ENCODE measurements at places on chromosomes 5 and 9. TPM values are rescaled to one million over a fixed set of nuclear protein-coding genes. Genes with fewer than 3 reads are reported as not detected.

The ADAMTS16 gene
- not detected for total RNA-seq

DNA sequence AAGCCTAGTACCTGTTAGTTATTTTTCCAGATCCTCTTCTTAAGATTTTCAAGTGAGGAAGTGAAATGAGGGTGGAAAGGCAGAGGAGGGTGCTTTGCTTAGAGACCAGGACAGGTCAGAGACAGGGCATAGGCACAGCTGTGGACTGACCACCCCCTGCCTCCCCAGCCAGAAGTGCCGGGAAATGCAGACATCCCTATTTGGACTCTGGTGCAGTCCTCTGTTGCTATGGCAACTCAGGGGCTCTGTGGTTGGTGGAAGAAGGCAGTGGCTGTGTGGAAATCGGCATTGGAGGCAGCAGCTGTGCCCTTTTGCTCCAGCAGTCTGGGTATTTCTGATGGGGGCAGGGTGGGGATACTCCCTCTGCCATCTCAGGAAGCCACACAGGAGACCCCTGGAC lies 43.3 kb upstream of the NDFIP1 start:
- peaks cover 2% of the 10 kb centered on the region for H3K27me3 ChIP-seq
- peaks cover 23% of the 10 kb centered on the region for H3K4me1 ChIP-seq
- DNase-seq, result no peak
- no peaks in the 10 kb centered on the region for H3K36me3 ChIP-seq

The SLC45A2 gene
- not detected for total RNA-seq

DNA sequence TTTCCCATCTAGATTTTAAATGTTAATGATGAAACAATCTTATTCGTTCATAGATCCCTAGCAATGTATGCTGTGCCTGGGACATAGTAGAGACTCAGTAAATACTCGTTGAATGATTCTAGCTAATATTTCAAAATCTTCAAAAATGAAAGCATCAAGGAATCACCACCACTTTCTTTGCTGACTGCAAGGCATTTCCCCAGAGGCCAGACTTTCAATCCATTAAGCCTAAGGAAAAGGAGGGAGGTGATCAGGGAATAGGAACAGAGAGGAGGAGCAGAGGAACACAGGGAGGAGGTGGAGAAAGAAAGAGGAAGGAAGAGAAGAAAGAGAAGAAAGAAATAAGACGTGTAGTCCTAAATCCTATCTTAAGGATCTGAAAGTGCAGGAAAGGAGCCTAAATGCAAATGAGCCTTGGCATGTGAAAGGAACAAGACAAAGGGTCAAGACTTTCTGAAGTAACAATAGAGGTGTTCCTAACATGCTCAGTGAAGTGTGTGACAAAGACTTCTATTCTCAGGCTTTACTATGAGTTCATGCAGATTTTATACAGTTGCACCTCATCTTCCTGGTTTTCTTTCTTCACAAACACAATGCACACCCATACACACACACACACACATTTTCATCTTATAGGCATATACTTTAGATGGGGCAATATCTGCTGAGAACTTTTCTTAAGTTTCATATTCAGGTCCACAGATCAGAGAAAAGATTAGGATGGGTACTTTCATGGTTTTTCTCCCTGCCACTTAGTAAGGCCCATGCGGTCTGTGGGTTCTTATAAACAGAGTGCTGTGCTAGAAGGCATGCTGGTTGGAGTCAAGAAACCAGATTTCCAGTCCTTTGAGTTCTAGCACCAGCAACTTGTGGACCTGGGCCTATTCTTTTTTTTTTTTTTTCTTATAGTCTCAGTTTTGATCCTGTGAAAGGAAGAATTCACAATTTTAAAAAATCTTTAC lies 512.2 kb upstream of the TNC start:
- H3K36me3 ChIP-seq, result no peaks in the 10 kb centered on the region
- H3K4me3 ChIP-seq, result no peak overlapping the region
- no peaks in the 10 kb centered on the region for H3K27me3 ChIP-seq
- no peaks in the 10 kb centered on the region for H3K4me1 ChIP-seq

GRCh38 chr9:81776390-81776789 lies 87.0 kb upstream of the TLE1 start:
- no peak for DNase-seq
- no peaks in the 10 kb centered on the region for H3K36me3 ChIP-seq
- no peaks in the 10 kb centered on the region for H3K27me3 ChIP-seq
- no peak overlapping the region for H3K27ac ChIP-seq
- no peak overlapping the region for H3K4me3 ChIP-seq

GRCh38 chr5:83802686-83803085 lies 82.0 kb upstream of the HAPLN1 start:
- no peaks in the 10 kb centered on the region for H3K4me1 ChIP-seq
- H3K27ac ChIP-seq, result no peak overlapping the region
- DNase-seq, result no peak
- H3K27me3 ChIP-seq, result no peaks in the 10 kb centered on the region

DNA sequence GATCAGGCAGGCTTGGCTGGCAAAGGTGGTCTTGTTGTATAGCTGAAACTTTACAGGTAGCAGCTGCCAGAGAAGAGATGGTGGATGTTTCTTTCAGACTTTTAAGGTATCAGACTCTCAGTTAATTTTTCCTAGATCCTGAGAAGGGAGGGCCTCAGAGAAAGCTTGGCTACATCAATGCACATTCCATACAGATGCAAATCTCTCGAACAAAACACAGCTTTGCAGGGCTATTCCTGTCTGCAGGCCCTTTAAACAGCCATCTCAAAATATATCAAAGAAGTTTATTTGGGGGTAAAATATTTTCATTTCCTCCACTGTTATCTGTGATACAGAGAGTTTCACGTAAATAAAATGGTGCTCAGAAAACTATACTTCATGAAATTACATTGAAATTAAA lies 1584.4 kb downstream of the EFNA5 start:
- no peak overlapping the region for H3K4me3 ChIP-seq
- no peak for DNase-seq
- no peak overlapping the region for H3K27ac ChIP-seq

GRCh38 chr5:150306775-150307174 lies 4.1 kb upstream of the ARSI start:
- no peaks in the 10 kb centered on the region for H3K36me3 ChIP-seq
- no peak overlapping the region for H3K27ac ChIP-seq
- H3K27me3 ChIP-seq, result peaks cover 33% of the 10 kb centered on the region

DNA sequence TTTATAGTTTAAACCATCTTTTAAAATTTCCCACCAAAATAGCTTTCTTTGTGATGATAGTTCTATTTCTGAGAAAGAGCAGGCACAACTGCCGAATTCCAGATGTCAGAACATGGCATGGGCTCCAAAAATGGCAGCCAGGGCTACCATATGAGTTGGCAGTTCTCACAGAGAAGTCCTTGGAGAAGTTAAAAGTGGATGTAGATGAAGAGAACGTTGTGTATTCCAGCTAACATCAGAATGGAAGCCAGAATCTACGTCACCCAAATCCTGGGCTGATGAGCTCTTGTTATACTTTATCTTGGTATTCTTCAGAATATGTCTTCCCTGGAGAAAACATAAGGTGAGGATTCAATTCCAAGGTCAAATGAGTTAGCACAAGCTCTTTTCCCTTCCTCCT lies 66.9 kb upstream of the BASP1 start:
- no peaks in the 10 kb centered on the region for H3K36me3 ChIP-seq
- DNase-seq, result no peak
- H3K4me3 ChIP-seq, result no peak overlapping the region
- H3K27ac ChIP-seq, result no peak overlapping the region
- H3K27me3 ChIP-seq, result no peaks in the 10 kb centered on the region

The PTGDS gene
- not detected for total RNA-seq

DNA sequence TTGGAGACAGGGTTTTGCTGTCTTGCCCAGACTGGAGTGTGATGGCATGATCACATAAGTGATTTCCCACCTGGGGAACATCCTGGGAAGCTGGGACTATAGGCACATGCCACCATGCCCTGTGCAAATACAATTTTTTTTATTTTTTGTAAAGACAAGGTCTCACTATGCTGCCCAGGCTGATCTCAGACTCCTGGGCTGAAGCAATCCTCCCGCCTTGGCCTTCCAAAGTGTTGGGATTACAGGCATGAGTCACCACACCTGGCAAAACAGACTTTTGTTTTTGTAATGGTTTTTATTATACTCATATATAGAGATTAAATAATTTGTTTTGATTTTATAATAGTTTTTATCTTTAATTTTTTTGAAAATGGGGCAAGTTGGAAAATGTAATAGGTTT lies 14.7 kb downstream of the DNAJC25 start:
- no peak overlapping the region for H3K4me3 ChIP-seq
- no peak for DNase-seq
- H3K36me3 ChIP-seq, result peaks cover 51% of the 10 kb centered on the region
- H3K27ac ChIP-seq, result no peak overlapping the region

DNA sequence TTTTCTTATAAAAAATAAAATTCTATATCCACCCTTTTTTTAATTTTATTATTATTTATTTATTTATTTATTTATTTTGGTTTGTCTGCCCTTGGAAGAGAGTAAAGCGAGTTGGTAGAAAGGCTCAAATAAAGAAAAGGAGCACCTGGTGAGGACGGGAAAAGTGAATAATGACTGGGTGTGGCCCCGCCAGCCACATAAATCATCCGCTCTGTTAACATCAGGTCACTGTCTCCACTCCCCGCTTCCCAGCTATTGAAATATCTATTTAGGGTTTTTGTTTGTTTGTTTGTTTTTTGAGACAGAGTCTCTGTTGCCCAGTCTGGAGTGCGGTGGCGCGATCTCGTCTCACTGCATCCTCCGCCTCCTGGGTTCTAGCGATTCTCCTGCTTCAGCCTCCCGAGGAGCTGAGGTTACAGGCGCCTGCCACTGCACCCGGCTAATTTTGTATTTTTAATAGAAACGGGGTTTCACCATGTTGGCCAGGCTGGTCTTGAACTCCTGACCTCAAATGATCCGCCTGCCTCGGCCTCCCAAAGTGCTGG lies 844 bp downstream of the POLR3G start:
- peak overlapping the region; percentile 90 for H3K4me3 ChIP-seq
- no peak for DNase-seq
- H3K27ac ChIP-seq, result no peak overlapping the region
- H3K36me3 ChIP-seq, result peaks cover 13% of the 10 kb centered on the region
- no peaks in the 10 kb centered on the region for H3K27me3 ChIP-seq

GRCh38 chr5:173443971-173444370 lies 115.8 kb upstream of the STC2 start:
- H3K27ac ChIP-seq, result no peak overlapping the region
- no peak overlapping the region for H3K4me3 ChIP-seq
- DNase-seq, result no peak
- no peaks in the 10 kb centered on the region for H3K27me3 ChIP-seq
- no peaks in the 10 kb centered on the region for H3K4me1 ChIP-seq

DNA sequence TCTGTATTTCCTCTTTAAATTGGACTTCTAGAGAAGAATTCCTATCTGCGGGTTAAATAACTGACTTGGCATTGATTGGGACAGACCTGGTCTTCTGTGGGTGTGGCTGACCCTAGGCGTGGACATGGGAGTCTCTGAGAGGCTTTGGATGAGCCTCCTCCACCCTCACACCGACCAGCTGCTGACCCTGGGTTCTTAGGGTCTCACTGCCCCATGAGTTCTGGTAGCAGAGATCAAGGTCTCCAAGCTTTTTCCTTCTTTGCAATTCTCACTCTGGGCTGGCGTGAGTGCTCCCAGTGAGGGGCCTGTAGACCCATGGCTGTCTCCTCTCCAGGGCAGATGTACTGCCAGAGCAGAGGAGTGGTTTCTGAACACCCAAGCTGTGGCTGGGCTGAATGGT lies 41.6 kb upstream of the PITX1 start:
- H3K27me3 ChIP-seq, result peaks cover 2% of the 10 kb centered on the region
- H3K36me3 ChIP-seq, result no peaks in the 10 kb centered on the region
- H3K4me1 ChIP-seq, result no peaks in the 10 kb centered on the region
- H3K27ac ChIP-seq, result no peak overlapping the region

The FAM78A gene
- 55.3 TPM for total RNA-seq

DNA sequence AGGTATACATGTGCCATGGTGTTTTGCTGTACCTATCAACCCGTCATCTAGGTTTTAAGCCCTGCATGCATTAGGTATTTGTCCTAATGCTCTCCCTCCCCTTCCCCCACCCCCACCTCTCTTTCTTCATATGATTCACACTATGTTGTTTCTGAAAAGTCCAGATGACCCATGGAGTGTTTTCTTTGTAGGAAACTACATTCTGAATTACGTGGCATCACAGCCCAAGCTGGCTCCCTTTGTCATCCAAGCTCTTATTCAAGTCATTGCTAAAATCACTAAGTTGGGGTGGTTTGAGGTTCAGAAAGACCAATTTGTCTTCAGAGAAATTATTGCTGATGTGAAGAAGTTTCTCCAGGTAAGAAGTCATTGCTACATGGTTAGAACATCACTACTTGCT lies 30.4 kb downstream of the RANBP17 start:
- no peak overlapping the region for H3K27ac ChIP-seq
- H3K36me3 ChIP-seq, result no peaks in the 10 kb centered on the region
- H3K27me3 ChIP-seq, result no peaks in the 10 kb centered on the region
- no peak for DNase-seq
- H3K4me3 ChIP-seq, result no peak overlapping the region

- peaks cover 12% of the 10 kb centered on the region for H3K36me3 ChIP-seq
- no peak for DNase-seq
- H3K27me3 ChIP-seq, result no peaks in the 10 kb centered on the region
These were observed 14.6 kb downstream of the SEPTIN8 start for GRCh38 chr5:132762246-132763000.

- no peak overlapping the region for H3K4me3 ChIP-seq
- peaks cover 5% of the 10 kb centered on the region for H3K4me1 ChIP-seq
- DNase-seq, result no peak
- H3K36me3 ChIP-seq, result no peaks in the 10 kb centered on the region
These were observed 33.6 kb upstream of the NFIB start for GRCh38 chr9:14347406-14348122.

DNA sequence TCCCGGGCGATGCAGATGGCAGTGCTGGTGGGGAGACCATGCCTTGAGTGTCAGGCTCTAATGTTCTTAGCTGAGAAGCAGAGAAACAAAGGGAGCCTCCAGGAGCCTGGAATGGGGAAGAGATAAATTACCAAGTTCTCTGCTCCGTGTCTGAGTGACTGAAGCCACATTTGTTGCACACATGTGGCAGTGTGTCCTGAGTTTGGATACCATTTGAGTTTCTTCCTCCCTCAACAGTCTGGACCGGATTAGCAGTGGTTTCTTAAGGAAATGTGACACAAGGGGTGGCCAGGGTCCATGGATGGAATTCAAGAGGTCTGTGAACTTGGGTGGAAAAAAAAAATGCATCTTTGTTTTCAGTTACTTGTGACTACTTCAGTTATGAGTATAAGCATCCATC lies 50.7 kb upstream of the GARNL3 start:
- H3K4me1 ChIP-seq, result peaks cover 2% of the 10 kb centered on the region
- H3K27me3 ChIP-seq, result peaks cover 20% of the 10 kb centered on the region
- no peak for DNase-seq
- H3K36me3 ChIP-seq, result no peaks in the 10 kb centered on the region

GRCh38 chr5:171681677-171682076 lies 103.9 kb upstream of the SMIM23 start:
- no peak overlapping the region for H3K4me3 ChIP-seq
- H3K4me1 ChIP-seq, result no peaks in the 10 kb centered on the region
- H3K27me3 ChIP-seq, result no peaks in the 10 kb centered on the region
- H3K27ac ChIP-seq, result no peak overlapping the region
- no peak for DNase-seq

DNA sequence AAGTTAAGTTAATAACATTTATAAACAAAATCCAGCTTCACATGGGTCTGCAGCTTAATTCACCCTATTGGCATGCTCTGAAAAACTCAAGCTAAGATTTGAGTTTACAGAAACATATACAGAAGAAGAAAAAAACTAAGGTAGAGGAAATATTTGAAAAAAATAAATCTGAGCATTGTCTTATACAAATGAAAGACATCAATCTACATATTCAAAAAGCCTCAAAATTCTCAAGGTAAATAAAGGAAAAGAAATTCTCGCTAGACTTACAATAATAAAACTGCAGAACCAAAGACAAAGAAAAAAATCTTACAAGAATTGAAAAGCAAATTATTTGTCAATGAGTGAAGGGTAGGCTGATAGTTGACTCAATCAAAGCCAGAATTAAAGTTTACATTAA lies 493.4 kb downstream of the CETN3 start:
- H3K27me3 ChIP-seq, result no peaks in the 10 kb centered on the region
- H3K4me3 ChIP-seq, result no peak overlapping the region
- H3K27ac ChIP-seq, result no peak overlapping the region
- no peaks in the 10 kb centered on the region for H3K4me1 ChIP-seq
